ENCODE measurements at places on chromosomes 2 and 18.

DNA sequence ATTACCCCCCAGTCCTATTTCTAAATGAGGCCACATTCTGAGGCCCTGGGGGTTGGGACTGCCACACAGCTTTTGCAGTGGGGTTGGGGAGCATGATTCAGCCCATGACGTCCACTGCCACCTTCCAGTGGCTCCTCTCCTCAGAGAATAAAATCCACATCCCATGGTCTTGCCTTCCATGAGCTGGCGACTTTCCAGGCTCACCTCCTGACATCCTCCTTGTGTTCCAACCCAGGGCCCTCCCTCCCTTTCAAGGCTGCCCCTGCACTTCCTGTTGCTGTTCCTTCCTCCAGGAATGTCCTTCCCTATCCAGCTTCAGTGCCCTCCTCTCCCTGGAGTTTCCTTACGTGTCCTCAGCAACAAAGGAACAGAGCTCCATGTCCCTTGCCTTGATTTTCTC is 187.3 kb upstream of the ID2 start:
- DNase-seq = no peak

- DNase-seq = no peak
Measured at GRCh38 chr2:156124458-156124857, 208.1 kb downstream of the NR4A2 start.

- DNase-seq = no peak
Measured at GRCh38 chr2:165629776-165630175, 160.3 kb downstream of the CSRNP3 start.

DNA sequence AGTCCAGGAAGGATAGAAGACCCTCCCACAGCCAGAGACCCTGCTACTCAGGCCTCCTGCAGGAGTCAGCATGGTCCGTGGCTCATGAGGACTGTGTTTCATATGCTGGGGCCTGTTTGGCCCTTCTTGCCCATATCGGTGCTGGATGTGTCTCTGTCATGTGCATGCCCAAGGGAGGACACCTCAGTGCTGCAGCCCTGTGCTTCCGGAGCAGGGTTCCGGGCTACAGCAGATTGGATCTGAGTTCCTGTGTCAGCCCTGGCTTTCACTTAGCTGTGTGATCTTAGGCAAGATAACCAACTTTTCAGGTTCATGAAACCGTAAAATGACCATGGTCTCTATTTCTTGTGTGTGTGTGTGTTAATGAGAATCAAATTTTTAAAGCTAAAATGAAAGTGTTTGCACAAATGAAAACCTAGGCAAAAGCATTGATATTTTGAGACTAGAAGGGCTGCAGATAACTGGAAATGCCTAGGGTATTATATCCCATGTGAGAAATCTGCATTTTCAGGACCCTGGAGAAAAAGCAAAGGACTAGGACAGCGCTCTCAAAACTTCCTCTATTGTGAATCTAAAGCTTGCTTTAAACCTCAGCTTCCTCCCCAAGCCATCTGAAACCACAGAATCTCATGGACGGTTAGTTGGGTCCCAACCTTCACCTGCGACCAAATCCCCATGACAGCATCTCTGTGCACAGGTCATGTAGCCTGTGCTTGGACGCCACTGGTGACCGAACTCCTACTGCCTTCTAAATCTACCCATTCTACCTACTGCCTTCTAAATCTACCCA is 58.8 kb upstream of the CAPN13 start:
- no peak for DNase-seq

GRCh38 chr18:25289001-25289631 is 62.9 kb downstream of the ZNF521 start:
- peak; percentile 91 for DNase-seq

GRCh38 chr18:73848656-73849055 is 299.0 kb downstream of the FBXO15 start:
- DNase-seq = peak; percentile 65

GRCh38 chr2:201363857-201364560 is 6.9 kb upstream of the FLACC1 start:
- DNase-seq = peak; percentile 79

DNA sequence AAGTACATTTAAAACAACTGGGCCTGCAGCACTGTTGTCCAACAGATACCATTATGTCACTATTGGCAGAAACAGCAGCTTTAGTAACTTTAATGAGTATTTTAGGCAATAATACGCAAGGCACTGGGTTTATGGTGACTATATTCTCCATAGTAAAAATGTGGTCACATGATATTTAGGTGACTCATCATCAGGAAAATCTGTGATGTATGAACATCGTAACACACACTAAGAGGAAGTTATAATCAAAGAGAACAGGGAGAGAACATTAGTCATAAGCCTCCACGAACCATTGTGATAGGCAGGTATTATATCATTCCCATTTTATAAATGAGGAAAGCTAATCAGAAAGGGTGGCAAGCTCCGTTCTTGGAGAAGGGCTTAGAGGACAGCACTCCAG is 36.9 kb downstream of the RAPH1 start:
- DNase-seq = peak; percentile 76

DNA sequence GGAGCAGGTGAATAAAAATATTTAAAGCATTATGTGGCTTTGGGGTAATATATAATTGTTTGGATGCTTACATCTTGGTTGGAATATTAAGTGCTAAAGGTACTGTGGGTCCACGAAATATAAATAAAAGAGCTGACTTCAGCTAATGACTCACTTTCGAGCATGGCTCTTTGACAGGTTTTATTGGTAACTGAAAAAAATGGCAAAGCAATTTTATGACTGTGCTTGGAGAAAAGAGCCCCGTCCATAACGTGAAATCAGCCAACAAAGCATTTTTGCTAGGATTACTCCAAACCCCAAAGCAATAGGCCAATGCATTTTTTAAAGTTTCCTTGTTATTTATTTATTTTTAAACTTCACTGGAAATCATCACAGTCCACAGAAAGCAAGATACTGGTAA is 397.2 kb upstream of the CDH19 start:
- peak; percentile 20 for DNase-seq

GRCh38 chr2:218329826-218330593 is 26.6 kb upstream of the CATIP start:
- no peak for DNase-seq

DNA sequence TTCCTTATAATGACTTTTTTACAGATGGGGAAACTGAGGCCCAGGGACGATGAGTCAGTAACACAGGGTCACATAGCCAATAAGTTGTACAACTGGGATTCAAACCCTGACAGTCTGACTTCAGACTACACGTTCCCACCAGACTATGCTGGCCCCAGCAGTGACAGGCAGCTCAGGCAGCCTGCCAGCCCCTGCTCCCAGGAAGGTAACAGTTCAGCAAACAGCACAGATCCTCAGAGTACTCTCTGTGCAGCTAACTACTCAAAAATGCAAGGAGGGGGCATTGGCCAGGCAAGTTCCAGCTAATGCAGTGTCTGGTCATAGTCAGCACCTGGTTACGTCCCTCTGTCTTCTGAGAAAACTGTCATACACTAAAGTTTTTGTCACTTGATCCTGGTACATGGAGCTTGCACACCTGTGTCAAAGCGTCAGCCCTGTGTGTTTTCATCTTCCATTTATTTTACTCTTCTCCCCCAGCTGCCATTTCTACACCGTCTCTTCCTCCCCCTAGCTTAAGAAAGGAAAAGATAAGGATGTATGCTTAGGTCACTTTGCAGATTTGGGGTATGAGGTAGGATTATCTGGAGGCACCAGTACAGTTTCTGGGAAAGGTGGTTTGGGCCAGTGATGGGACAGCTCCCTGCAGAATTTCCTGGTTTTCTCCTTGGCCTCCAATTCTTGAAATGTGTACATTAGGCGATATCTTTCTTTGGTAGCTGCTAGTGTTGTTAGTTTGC is 4.5 kb downstream of the SMARCAL1 start:
- no peak for DNase-seq

- DNase-seq = peak; percentile 26
Measured at GRCh38 chr18:56799756-56800155, 148.6 kb downstream of the WDR7 start.

- DNase-seq = no peak
Measured at GRCh38 chr2:239401881-239402233, 1.0 kb upstream of the HDAC4 start.

DNA sequence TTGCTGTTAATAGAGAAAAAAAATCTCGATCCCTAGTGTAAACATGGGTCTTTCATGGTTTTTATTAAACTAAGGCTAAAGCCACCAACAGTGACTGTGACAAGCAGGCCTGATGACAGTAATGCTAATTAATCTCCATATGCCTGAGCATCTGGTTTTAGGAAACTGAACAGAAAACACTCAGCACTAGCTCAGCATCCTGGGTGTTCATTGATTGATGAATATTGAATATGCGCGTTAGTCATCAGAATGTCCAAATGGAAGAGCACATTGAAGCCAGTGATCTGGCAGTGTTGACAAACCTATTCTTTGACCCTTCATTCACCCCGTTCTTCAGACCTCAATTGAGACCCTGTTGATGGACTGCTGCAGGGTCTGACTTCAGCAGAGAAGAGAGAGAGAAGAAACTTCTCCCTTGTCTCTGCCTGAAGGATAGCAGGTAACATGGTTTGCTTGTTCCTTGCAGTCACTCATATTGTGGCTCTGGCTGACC is 283.8 kb downstream of the RDH14 start:
- no peak for DNase-seq

DNA sequence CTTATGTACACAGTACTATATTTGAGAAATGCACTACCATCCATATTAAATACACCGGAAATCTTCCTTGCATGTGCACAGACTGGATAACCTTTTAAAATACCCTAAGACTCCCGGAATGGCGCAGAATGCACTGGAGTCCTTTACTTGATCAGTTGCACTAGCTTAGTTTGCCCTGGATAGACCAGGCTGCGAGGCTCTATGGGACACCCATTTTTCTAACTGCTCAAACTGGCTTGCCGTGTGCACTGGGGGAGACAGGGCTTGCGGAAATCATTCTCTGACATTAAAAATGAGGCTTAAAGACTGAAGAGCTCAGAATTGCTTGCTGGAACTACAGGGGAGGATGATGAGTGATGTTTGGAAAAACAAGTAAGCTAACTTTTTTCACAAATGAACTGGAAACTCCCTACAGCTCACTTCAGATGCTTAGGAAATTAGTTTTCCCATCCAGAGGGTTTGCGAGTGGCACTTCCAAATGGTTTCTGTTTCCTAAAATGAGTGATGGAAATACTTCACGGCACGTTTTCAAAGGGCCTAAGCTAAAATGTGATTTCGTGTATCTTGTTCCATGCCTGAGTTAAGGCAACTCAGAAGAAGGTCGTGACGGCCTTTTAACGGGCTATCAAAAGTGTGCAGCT is 2.7 kb downstream of the NCK2 start:
- no peak for DNase-seq

- DNase-seq = no peak
Measured at GRCh38 chr2:23246992-23247683, 137.8 kb upstream of the KLHL29 start.

DNA sequence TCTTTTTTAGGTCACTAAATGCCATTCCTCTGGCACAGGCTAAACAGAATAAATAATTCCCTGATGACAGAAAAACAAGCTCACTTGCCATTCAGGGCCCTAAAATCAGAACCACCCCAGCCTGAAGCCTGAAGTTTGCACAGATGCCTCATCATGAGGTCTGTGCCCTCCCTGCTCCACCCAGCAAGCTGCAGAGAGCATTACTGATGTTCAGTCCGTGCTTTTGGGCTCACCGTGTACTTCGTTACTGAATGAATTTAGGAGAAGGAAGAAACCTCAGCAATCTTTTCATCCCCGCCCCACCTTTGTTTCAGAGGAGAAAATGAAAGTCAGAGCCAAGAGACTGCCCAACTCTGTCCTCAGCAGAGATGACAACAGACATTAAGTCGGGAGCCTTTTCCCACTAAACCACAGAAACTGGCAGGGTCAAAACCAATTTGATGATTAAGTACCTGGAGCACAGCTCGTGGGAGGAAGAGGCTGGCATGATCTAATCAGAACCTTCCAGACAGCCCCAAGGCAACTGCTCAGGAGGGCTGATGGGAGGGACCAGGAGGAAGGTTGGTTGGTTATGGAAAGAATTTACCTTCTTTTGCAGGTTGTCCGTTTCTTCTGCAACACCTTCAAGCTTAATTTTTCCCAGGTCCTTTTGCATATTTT is 122.7 kb downstream of the LAMA1 start:
- peak; percentile 92 for DNase-seq

DNA sequence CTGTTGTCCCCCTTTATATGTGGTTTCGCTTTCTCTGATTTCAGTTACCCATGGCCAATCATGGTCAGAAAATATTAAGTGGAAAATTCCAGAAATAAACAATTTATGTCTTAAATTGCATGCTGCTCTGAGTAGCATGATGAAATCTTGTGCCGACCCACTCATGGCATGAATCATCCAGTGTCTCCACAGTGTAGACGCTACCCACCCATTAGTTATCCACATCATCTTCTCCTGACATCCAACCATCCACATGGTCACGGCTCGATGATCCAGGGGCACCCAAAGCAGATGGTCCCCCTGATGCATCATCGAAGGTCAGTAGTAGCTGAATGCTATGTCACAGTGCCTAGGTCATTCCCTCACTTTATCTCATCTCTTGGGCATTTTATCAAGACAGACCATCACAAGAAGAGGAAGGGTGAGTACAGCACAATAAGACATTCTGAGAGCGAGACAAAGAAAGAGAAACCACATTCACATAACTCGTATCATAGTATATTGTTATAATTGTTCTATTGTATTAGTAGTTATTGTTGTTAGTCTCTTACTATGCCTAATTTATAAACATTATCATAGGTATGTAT is 44.1 kb upstream of the ACKR3 start:
- no peak for DNase-seq

DNA sequence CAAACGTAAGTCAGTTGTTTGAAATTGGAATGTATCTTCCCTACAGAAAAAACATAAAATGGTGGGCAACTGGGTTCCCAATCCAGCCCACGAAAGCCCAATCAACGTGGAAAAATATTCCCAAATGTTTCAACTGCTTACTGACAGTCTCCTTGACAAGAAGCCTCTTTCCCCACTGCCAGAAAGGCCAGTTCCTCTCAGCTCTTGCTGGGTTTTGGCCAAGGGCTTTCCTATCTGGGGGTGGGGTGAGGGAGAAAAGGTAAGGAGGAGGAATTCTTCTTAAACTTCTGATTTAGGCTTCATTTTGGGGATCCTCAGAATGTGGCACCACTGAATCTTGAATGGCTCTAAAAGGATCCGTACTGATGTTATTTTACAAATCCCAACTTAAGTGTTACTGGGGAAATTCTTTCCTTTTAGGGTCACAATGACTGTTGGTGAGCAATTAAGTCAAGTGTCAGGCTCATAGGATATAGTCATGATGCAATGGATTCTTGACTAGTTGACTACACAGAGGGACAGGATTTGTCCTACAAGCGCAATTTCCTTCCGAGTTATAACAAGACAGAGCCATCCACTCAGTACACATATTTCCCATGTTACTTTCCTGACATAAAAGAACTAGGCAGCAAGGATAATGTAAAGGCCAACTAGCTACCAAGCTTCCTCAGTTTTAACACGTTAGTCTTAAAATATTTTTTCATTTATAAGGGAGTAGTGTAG is 73.6 kb downstream of the SPRED2 start:
- DNase-seq = peak; percentile 55

DNA sequence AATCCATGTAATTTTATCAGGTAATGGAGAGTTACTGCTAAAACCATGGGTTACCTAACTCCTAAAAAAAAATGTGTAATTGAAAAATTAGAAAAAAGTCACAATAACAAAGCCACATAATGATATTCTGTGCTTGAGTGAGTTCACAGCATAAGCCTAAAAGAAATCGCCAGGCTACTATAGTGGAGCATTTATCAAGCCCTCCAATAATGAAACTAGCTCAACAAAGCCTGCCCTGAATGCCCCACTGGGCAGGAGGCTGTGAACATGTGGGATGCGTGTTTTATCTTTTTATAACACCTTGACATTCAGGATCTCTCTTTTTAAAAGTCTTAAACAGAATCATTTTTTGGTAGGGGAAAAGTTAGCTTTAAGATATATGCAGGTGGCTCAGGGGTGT is 86.3 kb downstream of the KCTD18 start:
- no peak for DNase-seq
